BE2C (cell line): ENCODE measurements at places on chromosomes 2 and 18.

GRCh38 chr18:54765636-54766375 lies 62.5 kb upstream of the RAB27B start:
- DNase-seq, result no peak

DNA sequence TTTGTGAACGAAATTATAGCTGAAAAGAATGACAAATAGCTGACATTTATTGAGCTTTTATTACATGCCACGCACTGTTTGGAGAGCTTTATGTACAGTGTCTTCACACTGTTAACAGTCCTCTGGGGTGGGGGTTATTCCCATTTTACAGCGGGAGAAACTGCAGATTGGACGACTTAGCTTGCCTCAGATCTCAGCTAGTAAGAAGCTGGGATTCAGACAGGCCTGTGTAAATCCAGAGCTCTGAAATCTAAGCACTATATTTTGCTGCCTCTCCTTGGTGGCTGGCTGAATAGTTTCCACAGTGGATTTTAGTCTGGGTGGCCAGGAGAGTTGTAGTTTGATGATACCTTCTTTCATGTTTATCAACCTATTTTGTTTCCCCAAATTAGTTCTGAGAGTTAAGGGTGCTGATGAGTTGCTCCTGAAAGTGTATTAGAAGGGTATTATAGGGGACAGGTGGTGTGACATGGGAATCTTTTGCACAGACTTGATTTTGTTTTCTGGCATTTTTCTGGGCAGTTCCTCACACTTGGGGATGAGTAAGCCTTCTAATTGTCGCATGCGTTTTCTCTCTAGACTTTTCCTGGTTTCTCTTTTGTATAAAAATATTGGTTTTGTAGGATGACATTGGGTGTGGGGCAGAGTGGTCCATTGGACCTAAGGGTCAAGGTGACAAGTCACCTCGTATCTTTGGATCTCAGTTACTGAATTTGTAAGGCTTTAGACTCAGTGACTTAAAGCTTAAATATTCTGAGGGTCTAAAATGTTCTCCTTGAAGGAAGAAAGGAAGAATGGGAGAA lies 1.5 kb downstream of the ACSL3 start:
- no peak for DNase-seq

GRCh38 chr2:44430342-44430741 lies 68.6 kb downstream of the CAMKMT start:
- DNase-seq, result no peak

DNA sequence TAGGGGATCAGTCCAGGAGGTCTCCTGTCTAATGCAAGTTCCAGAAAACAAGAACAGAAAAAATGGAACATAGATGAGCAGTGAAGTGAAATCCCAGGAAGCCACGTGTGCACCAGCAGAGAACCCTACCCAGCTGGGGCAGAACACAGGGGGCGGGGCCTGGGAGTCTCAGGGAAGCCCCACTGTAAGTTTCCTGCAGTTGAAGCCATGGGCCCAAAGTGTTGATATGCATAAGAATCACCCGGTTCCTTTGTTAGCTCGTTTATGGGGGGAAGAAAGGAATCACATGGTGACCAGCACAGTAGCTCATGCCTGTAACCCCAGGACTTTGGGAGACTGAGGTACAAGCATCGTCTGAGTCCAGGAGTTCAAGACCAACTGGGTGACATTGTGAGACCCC lies 131.3 kb downstream of the INO80D start:
- DNase-seq, result no peak

- DNase-seq, result peak; percentile 8
Observed at GRCh38 chr2:185978634-185979407, 240.2 kb downstream of the FSIP2 start.

GRCh38 chr2:196594158-196594557 lies 45.4 kb upstream of the CCDC150 start:
- no peak for DNase-seq

GRCh38 chr2:113208396-113208795 lies 34.6 kb downstream of the PSD4 start:
- DNase-seq, result no peak

GRCh38 chr2:10550206-10551001 lies 102.3 kb upstream of the ODC1 start:
- no peak for DNase-seq

DNA sequence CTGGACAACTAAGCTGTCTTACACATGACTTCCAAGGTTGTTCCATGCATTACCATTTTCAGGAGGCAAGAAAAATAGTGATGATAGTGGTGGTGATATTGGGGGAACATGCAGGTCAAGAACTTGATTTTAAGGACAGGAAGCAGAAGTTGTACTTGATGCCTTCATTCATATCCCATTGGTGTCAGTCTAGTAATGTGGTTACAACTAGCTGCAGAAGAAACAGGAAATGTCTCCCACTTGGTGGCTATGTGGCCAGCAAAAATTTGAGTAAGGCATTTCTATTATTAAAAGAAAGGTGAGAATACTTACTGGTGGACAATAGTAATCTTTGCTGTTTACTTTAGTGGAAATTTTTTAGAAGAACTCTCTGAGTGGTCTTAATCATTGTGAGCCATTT lies 103.4 kb downstream of the ALMS1 start:
- DNase-seq, result no peak

- DNase-seq, result no peak
Observed at GRCh38 chr2:172107690-172108586, 5.2 kb upstream of the DLX2 start.

GRCh38 chr2:118519511-118519910 lies 327.9 kb downstream of the EN1 start:
- no peak for DNase-seq

DNA sequence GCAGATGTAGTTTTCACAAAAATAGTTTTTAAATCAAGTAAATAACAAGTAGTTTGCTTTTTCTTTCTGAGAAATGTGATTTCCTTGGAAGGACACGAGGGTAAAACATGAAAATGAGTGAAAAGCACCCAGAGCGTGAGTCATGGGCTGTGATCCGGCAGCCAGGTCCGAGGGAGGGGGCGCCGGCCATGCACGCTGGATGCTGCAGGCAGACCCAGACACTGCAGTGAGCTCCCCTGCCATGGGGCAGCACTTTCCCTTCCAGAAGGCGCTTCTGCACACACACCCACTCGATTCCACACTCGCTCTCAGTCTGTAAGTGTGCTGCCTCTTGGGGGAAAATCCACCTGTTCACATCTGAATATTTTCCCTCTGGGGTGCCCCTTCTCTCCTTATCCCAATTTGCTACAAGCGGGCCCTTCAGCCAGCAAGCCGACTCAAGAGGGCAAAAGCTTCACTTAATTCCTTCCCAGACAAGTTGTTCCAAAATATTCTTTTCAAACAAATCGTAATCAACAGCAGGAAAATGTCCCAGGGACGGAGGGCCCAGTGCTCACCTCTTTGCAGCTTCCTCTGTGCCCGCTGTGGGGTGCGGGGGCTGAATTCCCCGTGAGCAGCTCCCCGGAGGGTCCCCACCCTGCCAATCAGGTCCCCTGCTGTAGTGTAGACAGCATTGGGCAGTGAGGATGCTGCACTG lies 87.0 kb upstream of the ID2 start:
- no peak for DNase-seq

DNA sequence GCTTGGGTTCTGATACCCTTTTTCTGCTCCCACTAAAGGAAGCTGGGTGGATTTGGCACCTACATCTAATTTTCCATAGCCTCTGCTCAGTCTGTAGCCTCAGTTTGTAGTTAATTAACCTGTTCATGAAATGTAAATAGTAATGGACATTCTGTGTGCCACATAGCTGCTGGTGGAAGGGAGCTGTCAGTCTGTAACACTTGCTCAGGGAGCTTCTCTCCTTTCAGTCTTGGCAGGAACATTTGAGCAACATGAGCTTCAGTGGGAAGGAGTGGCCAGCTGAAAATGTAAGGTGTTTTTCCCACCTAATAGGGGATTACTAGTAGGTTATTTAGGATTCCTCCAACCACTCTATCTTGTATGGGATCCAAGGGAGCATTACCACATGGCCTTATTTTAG lies 203.4 kb downstream of the ASXL3 start:
- no peak for DNase-seq

- no peak for DNase-seq
Observed at GRCh38 chr2:8598295-8599165, 83.3 kb upstream of the ID2 start.

DNA sequence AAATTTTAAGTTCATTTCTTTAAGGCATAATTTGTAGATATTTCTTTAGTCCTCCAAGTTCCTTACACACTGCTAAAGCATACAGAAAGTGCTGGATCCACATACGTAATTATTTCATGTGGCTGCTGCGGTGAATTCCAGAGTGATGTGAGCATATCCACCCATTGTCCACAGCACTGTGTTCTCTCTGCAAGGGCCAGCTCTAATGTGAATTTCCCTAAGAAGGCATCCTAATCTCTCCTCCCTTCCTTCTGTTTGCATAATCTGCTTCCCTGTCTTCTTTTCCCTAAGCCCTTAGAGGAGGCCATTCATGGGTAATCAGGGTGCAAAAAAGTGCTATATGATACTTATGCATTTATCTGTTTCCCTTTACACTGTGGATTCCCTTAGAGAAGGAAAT lies 57.2 kb downstream of the COBLL1 start:
- DNase-seq, result no peak

- no peak for DNase-seq
Observed at GRCh38 chr2:120917886-120918285, 182.2 kb downstream of the GLI2 start.

- DNase-seq, result no peak
Observed at GRCh38 chr2:33051586-33052360, 105.0 kb downstream of the LTBP1 start.

GRCh38 chr2:98458207-98458606 lies 13.5 kb downstream of the INPP4A start:
- no peak for DNase-seq

- no peak for DNase-seq
Observed at GRCh38 chr2:189504238-189504637, 63.0 kb downstream of the WDR75 start.

- no peak for DNase-seq
Observed at GRCh38 chr2:95063086-95063958, 37.8 kb downstream of the MAL start.

GRCh38 chr2:27771202-27771547 lies 344 bp upstream of the MRPL33 start:
- DNase-seq, result no peak

- no peak for DNase-seq
Observed at GRCh38 chr2:232245111-232245510, 133.4 kb upstream of the ALPP start.

DNA sequence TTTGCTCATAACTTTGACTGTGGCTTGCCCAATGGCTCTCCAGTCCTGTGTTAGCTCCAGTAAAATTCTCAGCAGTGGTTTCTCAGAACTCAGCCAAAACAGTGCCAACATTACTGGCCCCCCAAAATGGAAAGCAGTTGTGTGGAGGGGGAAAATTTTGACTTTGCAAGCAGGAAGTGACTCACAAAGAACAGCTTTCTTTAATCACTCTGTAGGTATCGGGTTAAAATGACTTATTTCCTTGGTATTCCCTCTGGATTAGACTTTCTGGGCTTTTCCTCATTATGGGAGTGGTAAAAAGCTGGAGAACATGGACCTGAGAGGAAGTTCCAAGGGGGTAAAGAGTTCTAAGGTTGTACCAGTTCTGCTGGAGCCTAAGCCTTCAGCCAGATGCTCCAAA lies 175.7 kb upstream of the RND3 start:
- DNase-seq, result no peak

DNA sequence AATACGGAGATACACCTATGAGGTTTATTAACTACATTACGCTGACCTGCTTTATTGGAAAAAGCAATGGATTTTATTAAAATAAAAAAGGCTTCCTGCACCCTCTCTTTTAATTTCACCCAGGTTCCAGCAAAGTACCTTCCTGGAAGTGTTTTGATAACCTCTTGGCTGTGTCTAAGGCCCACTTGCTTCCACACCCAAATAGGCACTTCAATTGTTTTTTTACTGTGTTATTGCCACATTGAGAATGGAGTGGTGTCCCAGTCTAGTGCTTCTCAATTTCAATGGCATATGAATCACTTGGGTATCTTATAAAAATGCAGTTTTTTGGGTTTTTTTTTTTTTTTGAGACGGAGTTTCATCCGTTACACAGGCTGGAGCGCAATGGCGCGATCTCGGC lies 47.6 kb downstream of the SF3B1 start:
- no peak for DNase-seq

DNA sequence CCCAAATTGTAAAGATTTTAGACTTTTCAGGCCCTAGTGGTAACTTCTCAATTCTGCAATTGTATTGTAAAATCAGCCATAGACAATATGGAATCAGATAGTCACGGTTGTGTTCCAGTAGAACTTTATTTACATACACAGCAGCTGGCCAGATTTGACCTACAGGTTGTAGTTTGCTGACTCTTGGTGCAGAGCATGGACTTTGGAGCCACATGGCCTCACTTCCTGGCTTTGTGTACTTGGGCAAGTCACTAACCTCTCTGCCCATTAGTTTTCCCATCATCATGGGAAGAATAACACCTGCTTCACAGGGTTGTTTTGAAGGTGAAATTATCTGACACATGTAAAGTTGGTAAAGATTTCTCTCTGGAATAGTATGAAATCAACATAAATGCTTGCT lies 147.6 kb downstream of the TMEM200C start:
- DNase-seq, result no peak

- no peak for DNase-seq
Observed at GRCh38 chr2:235088496-235088921, 136.7 kb downstream of the SH3BP4 start.

GRCh38 chr18:48955830-48956261 lies 5.1 kb upstream of the SMAD7 start:
- no peak for DNase-seq

DNA sequence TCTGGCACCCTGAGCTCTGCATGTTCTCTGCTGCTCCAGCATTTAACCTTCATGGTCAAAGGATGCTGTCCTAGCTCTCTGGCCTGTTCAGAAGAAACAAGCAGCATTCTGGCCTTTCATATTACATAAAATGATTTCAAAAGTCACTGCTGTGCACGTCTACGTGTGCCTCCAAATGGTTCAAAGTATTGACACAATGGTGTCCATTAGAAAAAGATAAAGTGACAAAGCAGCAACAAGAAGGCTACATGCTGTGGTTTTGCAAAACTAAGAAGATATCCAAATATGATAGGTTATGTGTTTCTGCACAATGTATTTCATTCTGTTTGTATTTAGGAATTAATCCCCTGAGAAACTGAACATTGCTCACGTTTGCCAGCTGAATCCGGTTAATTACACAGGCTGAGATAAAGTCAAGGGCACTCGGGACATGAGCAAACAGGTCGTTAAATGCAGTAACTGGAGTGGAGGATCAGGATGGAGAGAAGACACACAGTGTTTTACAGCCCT lies 258.5 kb downstream of the DOK6 start:
- DNase-seq, result no peak
